Muscle of leg (tissue), 16 donors: ENCODE measurements at places on chromosomes 5 and 9. TPM values are rescaled to one million over a fixed set of nuclear protein-coding genes. Genes with fewer than 3 reads are reported as not detected.
A peak's percentile ranks its signal among the peaks of the same experiment; 100 is the strongest.

GRCh38 chr5:34740389-34740806 is 84.3 kb downstream of the RAI14 start:
- DNase-seq = peak; percentile 82

DNA sequence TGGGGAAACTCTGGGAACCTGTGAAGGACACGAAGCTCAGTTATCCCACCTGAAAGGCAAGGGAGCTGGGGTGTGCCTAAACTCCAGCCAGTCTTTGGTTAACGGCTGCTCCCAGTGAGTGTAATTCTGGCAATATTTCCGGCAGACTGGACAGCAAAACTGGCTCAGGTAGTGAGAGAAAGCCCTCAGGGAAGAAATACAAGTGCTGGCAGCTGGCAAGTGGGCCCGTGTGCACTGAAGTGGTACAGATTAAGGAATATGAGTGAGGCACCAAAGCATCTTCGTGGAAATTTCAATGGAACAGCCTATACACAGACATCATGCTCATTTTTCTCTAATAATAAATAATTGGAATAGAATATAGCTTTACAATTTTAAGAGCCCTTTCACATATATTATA is 56.2 kb downstream of the ABHD17B start:
- no peak for DNase-seq

The ORM2 gene
- not detected for total RNA-seq

The OLFML2A gene
- 100 TPM for total RNA-seq
